ENCODE measurements at places on chromosomes 13 and 19. TPM values are rescaled to one million over a fixed set of nuclear protein-coding genes. Genes with fewer than 3 reads are reported as not detected.
A peak's percentile ranks its signal among the peaks of the same experiment; 100 is the strongest.

- H3K27ac ChIP-seq: peak overlapping the region; percentile 74
- H3K4me1 ChIP-seq: peaks cover 12% of the 10 kb centered on the region
- DNase-seq: no peak
- no peak overlapping the region for H3K4me3 ChIP-seq
Measured at GRCh38 chr13:97239943-97240787, 18.0 kb downstream of the MBNL2 start.

The FGF9 gene
- total RNA-seq: 0.32 TPM

GRCh38 chr19:51166846-51167490 lies 24.9 kb downstream of the SIGLEC7 start:
- H3K4me1 ChIP-seq: no peaks in the 10 kb centered on the region
- no peak overlapping the region for H3K4me3 ChIP-seq
- DNase-seq: no peak
- H3K27ac ChIP-seq: peak overlapping the region; percentile 19
- H3K27me3 ChIP-seq: no peaks in the 10 kb centered on the region

DNA sequence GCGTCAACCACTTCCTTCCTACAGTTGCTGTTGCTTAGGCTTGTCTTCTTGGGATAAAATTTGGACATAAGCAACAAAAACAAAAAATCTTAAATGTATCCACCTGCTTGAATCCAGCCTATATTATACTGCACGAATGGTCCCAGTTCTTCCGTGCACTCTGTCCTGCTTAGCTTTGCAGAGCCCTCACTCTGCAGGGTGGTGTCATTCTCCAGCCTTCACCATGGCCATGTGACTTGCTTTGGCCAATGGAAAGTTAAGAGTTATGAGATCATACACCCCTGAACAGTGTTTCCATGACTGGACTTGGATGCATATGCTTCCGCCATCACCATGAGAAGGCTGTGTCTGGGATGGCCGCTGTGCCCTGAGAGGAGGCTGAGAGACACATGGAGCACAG lies 27.4 kb upstream of the SACS start:
- no peaks in the 10 kb centered on the region for H3K4me1 ChIP-seq

The F10 gene
- 5.1 TPM for total RNA-seq

The UPK1A gene
- not detected for total RNA-seq

The PRR12 gene
- 8.8 TPM for total RNA-seq

DNA sequence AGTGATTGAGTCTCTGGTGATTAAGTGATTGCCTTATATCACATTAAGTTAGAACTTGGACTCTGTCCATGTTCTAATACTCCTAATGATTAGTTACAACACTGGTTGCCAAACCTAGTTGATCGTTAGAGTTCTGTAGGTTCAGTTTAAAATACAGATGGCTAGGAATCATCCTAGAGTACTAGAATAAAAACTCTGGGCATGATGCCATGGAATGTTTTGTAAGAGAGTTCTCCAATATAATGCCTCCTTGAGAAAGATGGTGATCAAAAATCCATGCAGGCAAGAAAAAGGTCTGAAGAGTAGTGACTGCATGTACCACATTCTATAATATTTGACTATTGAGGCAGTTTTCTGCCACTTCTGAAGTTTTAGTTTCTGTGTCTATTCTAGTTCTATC lies 176.3 kb downstream of the GPC5 start:
- H3K4me1 ChIP-seq: no peaks in the 10 kb centered on the region
- no peak for DNase-seq
- no peak overlapping the region for H3K27ac ChIP-seq
- H3K4me3 ChIP-seq: no peak overlapping the region
- H3K27me3 ChIP-seq: no peaks in the 10 kb centered on the region

DNA sequence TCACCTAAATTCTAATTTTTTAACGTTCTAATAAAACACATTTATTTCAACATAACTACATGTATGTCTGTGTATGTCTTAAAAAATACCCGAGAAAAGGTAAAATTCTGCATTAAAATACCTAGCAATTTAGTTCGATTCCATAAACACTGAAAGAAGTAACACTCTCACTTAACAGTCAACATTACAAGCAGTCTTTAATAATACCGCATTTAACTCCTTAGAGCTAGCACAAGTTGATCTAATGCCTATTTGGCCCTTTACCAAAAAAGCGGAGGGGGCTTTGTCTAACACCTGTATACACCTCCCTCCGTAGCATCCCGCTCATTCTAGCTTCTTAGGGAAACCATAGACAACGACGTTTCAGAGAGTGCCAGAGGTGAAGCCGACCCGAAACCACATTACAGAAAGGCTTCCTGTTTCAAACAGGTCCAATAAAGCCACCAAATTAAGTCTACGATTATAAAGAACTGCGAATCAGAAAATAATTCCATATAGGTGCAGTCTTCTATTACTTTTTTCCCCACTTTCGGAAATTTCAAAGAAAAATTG lies 1.2 kb downstream of the SPART start:
- peak overlapping the region; percentile 97 for H3K27ac ChIP-seq
- peak overlapping the region; percentile 70 for H3K4me3 ChIP-seq
- no peaks in the 10 kb centered on the region for H3K27me3 ChIP-seq
- no peak for DNase-seq
- H3K4me1 ChIP-seq: no peaks in the 10 kb centered on the region

- H3K27me3 ChIP-seq: no peaks in the 10 kb centered on the region
- H3K4me1 ChIP-seq: no peaks in the 10 kb centered on the region
- H3K27ac ChIP-seq: no peak overlapping the region
Measured at GRCh38 chr19:56504581-56504980, 3.1 kb upstream of the ZNF471 start.

DNA sequence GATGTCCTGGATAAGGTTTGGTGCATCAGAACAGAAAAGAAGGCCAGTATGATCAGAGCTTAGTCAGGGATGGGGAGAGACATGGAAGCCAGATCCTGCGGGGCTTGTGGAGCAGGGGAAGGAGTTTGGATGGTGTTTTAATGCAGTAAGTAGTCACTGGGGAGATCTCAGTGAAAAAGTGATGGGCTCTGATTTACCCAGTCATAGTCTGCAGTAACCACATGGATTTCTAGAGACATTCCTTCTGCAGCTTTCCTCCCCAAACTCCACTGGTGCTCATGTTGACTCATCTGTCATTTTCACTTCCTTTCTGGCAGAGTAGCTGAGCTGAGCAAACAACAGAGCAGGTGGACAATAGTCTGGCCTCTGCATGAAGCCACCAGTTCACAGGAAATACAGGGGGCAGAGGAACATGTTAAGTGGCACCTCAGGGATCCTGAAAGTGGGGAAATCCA lies 144.1 kb downstream of the DPF1 start:
- no peaks in the 10 kb centered on the region for H3K36me3 ChIP-seq
- no peak overlapping the region for H3K27ac ChIP-seq
